ENCODE measurements at places on chromosomes 5 and 9.

- no peak for DNase-seq
These were observed 3.7 kb upstream of the DENND1A start for GRCh38 chr9:123933440-123934212.

DNA sequence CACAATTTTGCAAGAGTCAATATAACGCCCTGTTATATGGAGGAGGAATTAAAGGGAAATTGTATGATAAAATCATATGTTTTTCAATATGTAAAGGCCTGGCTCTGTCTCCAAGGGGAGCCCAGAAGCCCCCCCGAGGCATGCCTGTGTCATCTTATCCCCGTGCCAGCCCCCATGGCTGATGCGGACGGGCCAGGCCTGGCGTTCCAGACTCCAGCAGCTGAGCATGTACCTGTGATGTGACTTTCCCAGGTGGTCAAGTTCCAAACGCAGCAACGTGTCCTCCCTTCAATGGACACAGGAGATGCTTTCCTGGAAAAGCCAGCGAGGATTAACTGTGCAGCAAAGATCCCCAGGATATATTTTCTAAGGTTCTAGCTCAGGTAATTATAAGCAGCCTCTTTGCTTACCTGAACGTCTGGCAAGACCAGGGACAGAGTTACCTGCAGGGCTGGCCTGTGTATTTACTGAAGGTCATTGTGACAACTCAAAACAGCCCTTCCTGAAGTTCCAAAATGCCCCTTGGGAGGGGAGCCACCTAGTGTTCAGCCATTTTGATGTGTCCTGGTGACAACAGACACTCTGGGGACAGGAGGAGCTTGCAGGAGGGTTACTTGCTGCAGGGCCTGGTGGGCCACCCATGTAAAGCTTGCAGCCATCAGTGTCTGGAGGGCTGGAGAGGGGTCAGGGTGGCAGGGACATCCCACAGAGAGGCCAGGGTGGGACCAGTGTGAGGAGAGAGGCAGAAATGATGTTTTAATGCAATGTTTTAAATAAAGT, 53.3 kb upstream of the RNU6ATAC start:
- DNase-seq = peak; percentile 18

DNA sequence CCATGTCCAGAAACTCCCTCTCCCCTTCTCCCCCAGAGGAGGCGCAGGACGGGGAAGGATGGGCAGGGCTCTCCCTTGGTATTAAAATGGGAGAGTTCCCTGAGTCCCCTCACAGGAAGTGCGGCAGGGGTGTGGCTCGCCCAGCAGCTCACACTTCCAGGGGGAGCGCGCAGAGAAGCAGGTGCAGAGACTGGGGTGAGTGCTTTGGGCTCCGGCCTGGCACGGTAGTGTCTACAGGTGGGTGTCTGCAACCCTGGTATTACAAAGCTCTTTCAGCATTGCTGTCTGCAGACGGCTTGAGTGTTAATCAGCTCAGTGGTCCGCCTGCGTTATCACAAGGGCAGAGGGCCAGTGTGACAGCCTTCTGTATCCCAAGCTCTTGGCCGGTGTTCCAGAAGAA, 114.9 kb upstream of the FBXL7 start:
- DNase-seq = no peak

DNA sequence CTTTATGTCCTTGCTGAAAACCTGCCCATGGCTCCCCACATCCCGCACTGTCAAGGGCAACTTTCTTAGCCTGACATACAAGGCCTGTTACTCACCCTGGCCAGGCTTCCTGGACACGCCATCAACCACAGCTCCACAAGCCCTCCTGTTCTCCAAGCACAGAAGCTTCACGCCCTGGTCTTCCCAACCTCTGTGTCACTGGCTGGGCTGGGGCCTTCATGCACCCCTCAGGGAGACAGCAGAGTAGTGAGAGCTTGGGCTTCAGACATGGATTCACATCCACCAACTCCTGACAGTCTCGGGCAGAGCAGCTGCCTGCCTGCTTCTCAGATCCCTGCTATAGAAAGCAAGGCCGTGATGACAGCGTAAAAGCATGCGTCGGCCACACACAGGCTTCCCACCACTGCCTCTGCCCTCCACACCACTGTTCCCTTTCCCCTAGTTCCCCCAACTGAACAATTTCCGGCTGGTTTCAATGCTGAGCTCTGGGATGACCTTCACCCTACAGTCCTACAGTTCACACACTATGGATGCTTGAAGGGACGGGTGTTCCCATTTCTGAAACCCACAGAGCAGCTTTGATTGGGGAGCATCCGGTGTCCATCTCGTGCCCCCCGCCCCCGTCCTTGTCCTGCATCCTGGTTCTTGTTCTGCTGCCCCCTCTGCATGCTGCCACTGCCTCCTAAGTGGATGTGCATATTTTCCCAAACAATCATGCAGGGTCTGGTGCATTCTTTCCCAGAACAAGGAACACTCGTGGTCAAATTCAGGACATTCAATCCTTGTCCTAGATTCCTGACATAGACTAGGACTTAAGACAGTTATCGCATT, 33.4 kb upstream of the ADAMTS2 start:
- no peak for DNase-seq

DNA sequence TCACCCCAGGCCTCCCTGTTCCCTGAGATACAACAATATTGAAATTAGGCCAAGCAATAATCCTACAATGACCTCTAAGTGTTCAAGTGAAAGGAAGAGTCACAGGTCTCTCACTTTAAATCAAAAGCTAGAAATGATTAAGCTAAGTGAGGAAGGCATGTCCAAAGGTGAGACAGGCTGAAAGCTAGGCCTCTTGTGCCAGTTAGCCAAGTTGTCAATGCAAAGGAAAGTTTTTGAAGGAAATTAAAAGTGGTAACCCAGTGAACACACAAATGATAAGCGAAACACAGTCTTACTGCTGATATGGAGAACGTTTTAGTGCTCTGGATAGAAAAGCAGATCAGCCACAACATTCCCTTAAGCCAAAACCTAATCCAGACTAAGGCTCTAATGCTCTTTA, 39.8 kb downstream of the PTAR1 start:
- DNase-seq = no peak

GRCh38 chr9:129276486-129277230, 98.6 kb upstream of the IER5L start:
- DNase-seq = no peak

DNA sequence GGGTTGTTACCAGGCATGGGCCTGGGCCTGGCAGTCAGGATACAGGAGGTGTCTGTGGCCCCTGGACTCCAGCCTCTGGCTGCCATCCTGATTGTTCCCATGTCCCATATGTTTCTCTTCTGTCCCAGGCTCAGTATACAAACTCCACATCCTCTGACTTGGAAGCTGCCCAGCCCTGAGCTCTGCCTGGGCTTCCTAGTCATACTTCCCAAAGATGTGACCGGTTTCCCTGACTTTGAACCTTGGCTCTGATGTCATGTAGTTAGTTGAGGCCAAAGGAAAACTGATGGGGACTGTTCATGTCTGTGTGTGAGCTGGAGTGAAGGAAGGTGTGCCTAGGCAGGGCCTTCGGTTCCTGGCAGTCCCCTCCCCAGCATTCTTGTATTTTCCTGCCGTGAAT, 50.4 kb downstream of the CYSTM1 start:
- no peak for DNase-seq

DNA sequence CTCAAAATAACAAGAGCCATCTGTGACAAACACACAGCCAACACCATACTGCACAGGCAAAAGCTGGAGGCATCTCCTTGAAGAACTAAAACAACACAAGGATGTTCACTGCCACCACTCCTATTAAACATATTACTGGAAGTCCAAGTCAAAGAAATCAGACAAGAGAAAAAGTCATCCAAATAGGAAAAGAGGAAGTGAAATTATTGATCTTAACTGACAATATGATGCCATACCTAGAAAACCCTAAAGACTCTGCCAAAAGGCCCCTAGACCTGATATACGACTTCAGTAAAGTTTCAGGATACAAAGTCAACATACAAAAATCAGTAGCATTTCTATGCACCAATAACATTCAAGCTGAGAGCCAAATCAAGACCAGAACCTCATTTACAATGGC, 30.0 kb upstream of the MACIR start:
- no peak for DNase-seq

DNA sequence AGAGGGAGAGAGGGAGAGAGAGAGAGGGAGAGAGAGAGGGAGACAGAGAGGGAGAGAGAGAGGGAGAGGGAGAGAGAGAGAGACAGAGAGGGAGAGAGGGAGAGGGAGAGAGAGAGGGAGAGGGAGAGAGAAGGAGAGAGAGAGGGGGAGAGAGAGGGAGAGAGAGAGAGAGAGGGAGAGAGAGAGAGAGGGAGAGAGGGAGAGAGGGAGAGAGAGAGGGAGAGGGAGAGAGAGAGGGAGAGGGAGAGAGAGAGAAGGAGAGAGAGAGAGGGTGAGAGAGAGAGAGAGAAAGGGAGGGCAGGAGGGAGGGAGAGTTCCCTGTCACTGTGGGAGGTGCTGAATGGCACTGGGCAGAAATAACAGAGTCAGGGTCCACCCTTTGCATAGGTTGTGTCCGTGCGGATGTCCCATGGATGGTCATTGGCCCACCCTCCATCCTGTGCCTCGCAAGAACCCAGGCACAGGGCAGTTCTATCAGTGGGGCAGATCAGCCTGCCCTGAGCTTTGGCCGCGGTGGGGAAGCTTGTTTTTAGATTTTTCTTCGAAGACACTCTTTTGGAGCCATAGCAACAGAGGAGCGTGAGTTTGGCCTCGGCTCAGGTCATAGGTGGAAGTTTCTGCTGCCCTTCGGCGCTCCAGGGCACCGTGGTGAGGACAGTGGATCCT, 30.1 kb downstream of the ADAMTSL2 start:
- DNase-seq = no peak

DNA sequence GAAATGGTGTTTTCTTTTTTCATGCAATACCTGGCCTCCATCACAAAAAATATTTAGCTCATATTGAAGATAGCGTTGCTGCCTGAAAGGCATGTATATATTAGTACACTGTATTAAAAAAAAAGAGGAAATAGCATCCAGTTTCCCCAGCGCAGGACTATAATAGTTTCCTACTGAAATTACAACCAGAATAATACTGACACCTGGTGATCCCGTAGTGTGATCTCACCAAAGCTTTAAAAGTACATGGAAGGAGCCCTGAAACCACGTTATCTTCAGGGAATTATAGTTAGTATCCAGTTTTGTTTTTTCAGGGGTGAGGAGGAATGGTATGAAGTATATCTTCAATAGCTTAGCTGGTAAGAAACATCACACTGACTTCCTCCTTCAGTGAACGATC, 264.9 kb downstream of the CD180 start:
- DNase-seq = no peak

- DNase-seq = no peak
These were observed 4.0 kb downstream of the PCDHGC3 start for GRCh38 chr5:141479776-141480175.

DNA sequence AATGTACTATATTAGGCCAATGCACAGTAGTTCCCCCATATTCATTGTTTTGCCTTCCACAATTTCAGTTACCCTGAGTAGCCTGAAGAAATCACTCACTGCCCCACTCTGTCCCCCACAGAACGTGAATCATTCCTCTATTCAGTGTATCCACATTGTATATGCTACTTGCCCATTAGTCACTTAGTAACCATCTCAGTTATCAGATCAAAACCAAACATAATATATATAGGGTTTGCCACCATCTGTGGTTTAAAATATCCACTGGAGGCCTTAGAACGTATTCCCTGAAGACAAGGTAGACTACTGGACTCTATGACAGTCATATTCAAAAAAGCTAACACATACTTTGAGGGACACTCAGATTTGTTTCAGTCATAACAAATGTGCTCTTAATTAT, 465.7 kb upstream of the RGMB start:
- no peak for DNase-seq

DNA sequence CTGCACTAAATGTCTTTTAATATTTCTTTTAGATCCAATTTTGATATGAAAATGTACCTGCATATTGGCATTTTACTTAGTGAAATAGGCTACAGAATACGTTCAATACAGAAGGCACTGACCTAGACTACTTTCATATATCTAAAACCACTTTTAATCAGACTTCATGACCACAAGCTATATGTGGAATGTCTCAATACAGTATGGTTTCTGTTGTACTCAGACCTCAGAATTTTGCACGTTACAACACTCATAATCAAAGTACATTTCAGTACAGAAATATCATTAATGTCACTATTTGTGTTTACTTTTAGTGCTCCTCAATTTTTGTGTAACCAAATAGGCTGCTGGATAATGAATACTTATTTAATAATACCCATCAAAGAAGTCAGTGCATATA, 74.8 kb downstream of the MEF2C start:
- no peak for DNase-seq

DNA sequence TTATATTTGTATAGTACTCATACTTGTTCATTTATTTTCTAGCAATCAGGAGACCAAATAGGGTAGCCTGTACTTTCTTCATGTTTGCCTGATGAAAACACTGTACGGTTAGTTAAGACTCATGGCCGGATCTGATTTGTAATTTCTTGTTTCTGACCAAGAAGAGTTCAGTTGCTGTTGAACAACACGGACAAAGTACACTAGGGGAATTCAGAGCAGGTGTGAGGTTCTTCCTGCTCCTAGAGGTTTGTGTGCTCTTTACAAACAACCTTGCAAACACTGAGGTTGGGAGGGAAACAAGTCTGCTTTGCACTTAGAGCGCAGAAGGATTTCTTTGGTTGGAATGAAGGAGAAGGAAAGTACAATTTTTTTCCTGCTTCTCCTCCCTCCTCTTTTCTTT, 69.7 kb downstream of the TRIO start:
- no peak for DNase-seq

All from right hindlimb (tissue), 1 donor.